Stimulated activated CD8-positive, alpha-beta memory T cell treated with anti-CD3 and anti-CD28 coated beads, Interleukin-4, amount 100 ng/mL, for 4 hours (primary cell): ENCODE measurements at places on chromosomes 13 and 19.
A peak's percentile ranks its signal among the peaks of the same experiment; 100 is the strongest.

GRCh38 chr13:29125191-29125933 lies 305.2 kb downstream of the MTUS2 start:
- no peak for DNase-seq

DNA sequence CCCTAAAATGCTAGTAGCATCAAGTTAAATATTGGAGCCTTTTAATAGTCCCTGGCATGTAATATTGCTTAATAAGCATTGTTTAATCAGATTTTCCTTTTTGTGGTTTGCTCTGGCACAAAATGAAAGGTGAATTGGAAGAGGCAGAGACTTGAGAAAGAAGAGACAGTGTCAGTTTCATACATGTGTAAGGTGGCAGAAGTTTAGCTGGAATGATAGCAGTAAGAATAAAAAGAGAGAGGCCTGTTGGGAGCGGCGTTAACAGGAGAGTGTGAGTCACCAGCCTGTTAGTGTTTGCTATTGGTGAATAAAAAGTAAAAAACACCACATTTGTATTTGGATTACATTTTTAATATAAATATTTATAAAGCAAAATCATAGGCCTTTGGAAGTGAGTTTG lies 145.3 kb downstream of the PDS5B start:
- no peak for DNase-seq

- peak; percentile 80 for DNase-seq
Measured at GRCh38 chr19:48169578-48169938, 586 bp downstream of the LIG1 start.

DNA sequence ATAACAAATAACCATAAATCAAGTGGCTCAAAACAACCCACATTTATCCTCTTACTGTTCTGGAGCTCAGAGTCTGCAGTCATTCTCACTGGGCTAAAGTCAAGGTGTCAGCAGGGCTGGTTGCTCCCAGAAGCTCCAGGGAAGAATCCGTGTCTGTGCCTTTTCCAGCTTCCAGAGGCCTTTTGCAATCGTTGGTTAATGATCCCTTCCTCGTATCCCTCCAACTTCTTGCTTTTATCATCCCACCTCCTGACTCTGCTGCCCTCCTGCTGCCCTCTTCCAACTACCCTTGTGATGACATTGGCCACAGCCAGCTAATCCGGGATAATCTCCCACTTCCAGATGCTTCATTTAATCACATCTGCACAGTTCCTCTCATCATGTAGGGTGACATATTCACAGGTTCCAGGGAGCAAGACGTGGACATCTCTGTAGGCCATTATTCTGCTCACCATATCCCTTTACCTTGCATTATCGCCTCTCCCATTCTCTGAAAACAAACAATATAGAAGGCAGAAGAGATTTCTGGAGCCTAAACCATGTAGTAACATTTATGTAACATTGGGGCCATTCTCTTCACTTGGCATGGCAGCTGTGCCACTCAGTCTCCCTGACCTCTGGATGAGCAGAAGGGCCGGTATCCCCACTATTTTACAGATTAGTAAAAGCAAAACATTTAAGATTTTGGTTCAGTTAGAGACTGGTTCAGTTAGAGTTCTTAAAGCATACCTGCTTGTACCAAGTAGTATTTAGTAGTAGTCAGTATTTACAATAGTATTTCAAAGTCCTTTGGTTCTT lies 53.5 kb downstream of the RFC3 start:
- no peak for DNase-seq

GRCh38 chr13:97329331-97329730 lies 104.6 kb upstream of the RAP2A start:
- no peak for DNase-seq

GRCh38 chr19:1402411-1403070 lies 1.2 kb upstream of the GAMT start:
- no peak for DNase-seq

DNA sequence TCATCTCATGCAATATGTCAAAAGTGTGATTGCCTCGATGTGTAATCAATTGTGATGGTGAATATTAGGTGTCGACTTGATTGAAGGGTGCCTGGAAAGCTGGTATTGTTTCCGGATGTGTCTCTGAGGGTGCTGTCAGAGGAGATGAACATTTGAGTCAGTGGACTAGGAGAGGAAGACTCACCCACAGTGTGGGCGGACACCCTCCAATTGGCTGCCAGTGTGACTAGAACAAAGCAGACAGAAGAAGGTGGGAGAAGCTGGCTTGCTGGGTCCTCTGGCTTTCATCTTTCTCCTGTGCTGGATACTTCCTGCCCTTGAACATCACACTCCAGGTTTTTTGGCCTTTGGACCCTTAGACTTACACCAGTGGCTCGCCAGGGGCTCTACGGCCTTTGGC lies 15.5 kb upstream of the CABP5 start:
- DNase-seq = no peak

GRCh38 chr13:26484196-26484595 lies 73.3 kb upstream of the WASF3 start:
- DNase-seq = no peak

DNA sequence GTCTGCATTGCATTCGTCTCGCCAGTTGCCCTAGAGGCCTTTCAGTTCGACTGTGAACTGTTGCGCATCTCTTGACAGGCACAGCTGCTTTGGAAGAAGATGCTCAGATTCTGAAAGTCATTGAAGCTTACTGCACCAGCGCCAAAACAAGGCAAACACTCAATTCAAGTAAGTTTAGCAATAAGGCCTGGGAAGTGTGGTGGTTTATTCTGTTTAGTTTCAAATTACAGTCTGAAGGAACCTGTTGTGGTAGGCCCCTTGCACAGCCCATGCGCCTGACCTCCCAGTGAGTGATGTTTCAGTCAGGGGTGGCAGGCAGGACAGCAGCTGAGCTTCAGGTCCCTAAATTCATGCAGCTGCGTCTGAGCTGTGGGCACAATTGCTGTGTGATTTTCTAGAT lies 32.2 kb upstream of the TEX29 start:
- no peak for DNase-seq

DNA sequence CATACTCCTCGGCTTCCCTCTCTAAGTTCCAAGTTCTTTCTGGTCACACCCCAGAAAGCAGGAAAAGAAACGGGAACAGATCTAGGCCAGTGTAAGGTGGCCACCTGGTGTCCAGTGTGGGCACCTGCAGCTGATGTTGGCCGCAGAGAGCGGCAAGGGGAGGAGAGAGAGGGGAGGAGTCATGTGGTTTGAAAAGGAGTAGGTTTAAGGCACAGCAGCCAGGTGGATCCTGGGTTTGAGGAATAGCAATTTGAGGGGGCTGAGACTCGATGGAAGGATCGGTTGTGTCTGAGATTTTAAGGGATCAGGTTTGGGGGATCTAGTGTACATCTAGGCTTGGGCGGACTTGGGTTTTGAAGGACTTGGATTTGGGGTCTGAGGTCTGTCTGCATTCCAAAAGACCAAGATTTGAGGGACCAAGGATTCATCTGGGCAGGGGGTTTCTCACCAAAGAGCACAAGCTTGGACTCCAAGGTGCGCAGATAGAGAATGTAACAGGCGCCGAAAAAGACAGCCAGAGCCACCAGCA lies 1.2 kb downstream of the RABAC1 start:
- no peak for DNase-seq

DNA sequence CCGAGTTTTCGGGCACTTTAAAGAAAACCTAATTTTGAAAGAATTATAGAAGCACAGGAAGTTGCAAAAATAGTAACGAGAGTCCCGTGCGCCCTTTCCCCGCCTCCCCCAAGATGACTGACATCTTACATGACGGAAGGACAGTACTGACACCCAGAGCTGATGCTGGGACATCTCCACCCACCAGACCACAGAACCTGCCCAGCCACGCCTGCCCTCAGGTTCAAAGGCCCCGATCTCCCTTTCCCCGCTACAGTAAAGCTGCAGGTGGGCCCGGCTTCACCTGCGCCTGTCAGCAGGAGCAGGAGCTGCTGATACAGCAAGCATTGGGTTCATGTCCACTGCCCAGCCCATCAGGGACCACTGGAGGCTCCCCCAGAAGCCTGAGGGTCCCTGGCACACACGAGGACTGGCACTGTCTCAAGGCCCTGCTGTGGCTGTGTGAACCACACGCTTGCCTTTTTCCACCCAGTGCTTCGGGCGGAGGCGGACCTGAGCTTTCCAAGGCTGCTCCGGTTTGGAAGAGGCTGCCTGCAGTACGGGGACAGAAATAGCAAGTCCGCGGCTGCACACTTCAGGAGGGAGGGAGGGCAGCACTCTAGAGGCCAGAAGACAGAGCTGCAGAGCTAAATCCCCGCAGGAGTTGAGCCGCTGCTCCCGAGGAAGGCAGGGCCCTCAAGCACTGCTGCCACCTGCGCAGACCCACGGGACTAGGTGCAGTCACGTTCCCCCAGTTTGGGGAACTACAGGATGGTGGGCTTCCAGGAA lies 8.7 kb downstream of the MAP2K2 start:
- peak; percentile 14 for DNase-seq

DNA sequence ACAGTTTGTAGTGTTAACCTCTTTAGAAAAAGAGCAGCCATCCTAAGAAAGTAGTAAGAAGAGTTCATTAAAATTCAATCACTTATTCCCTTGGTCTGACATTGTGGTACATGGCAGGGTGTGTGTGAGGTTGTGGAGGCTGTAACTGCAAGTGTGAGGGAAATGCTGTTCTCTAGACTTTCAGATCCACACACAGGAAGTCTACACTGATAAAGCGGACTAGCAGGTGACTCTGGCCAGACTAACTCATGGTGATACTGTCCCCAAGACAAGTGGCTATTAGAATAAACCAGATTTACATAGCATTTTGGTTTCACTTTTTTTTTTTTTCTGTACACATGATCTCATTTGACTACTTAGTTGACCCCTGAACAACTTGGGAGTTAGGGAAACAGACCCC lies 10.0 kb downstream of the MTIF3 start:
- DNase-seq = no peak

GRCh38 chr19:52331757-52332156 lies 4.3 kb upstream of the ZNF610 start:
- DNase-seq = no peak

- no peak for DNase-seq
Measured at GRCh38 chr13:82002710-82003109, 1661.8 kb upstream of the SPRY2 start.

DNA sequence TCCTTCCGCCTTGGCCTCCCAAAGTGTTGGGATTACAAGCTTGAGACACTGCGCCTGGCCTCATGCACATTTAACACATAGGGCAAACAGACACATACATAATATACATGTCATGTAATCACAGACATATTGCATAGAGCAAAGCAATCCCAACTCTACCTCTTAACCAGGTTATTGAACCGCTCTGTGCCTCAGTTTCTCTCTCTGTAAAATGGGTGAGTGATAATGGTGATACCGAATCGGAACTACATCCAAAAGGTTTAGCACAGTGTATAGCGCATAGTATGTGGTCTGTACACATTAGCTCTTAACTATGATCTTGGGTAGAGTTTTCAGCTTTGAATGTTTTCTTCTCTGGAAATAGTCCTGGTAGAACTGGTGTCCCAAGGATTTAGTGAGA lies 4.8 kb downstream of the CAPNS1 start:
- no peak for DNase-seq

- no peak for DNase-seq
Measured at GRCh38 chr19:35332817-35333216, 3.8 kb downstream of the CD22 start.
